ENCODE measurements at places on chromosomes 12 and 14.

DNA sequence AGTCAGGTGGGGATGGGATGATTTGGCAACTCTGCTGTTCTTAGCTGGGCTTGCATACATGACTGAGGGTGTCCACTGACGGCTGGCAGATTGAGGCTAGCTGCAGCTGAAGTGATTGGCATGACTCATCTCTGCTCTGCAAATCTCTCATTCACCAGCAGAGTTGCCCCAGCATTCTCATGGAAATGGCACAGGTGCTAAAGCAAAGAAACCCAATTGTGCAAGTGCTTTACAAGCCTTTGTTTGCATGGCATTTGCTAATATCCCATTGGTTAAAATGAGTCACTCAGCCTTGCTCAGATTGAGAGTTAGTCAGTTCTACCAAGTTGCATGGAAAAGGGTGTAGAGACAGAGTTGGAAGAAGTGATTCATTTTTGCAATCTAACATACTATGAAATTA, 389.7 kb upstream of the FAR2 start:
- DNase-seq: no peak

DNA sequence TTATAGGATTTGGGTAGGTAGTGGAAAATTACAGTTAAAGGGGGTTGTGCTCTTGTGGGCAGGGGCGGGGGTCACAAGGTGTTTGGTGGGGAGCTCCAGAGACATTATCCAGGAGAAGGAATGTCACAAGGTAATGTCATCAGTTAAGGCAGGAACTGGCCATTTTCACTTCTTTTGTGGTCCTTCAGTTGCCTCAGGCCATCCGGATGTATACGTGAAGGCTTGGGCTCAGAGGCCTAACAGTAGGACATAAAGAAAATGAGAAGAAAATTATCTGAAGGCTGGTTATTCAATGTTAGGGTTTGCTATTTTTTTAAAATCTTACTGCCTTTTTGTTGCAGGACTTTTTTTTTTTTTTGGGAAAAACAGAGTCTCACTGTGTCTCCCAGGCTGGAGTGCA, 2.5 kb upstream of the PSEN1 start:
- no peak for DNase-seq

DNA sequence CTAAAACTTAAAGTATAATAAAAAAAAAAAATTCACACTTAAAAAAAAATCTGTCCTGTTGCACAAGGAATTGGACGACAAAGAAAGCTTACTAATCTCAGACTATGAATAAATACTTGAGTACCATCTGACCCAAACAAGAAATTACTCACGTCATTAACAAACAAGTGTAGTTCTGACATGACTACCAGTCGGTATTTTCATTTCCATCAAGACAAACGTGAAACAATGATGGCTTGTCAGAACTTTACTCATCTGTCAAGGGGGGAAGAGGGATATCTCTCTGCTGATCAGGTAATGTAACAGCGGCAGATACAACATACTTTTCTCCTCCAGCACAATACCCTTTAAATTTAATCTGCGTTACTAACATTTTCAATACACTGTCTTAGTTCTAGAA, 78.3 kb downstream of the CDK17 start:
- no peak for DNase-seq

DNA sequence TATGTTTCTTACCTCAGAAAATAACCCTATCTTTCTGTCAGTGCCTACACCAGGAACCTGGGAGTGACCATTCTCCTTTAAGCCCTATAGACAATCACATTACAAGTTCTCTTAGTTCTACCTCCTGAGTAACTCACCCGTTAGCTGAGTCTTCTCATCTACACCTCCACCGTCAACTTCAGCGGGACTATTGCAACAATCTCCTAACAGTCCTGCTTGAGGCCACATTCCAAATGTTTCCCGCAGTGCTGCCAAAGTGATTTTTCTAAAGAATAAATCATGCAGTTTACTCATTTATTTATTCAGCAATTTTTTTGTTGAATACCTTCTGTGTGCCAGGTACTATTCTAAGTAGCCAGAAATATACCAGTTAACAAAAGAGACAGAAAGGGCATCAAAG, 285.0 kb upstream of the GRIP1 start:
- DNase-seq: no peak

DNA sequence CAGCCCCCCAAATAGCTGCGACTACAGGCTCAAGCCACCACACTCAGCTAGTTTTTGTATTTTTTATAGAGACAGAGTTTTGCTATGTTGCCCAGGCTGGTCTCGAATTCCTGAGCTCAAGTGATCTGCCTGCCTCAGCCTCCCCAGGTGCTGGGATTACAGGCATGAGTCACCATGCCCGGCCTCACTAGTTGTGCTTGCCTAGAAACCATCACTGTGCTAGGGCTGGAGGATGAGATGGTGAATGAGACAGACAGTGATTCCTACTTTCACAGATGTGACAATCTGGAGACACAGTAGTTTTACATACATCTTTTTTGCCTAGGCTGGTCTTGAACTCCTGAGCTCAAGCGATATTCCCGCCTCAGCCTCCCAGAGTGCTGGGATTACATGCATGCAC, 7.5 kb upstream of the MSI1 start:
- DNase-seq: no peak

- DNase-seq: no peak
Observed at GRCh38 chr12:113325916-113326315, 9.0 kb downstream of the SLC8B1 start.

- no peak for DNase-seq
Observed at GRCh38 chr12:94187361-94187760, 39.0 kb downstream of the PLXNC1 start.

- no peak for DNase-seq
Observed at GRCh38 chr12:88501972-88502938, 78.0 kb downstream of the KITLG start.

- DNase-seq: no peak
Observed at GRCh38 chr12:91921555-91921954, 224.1 kb downstream of the BTG1 start.

GRCh38 chr12:55057481-55057880, 37.7 kb downstream of the NEUROD4 start:
- no peak for DNase-seq

- no peak for DNase-seq
Observed at GRCh38 chr12:100201604-100202423, 1.2 kb downstream of the ACTR6 start.

DNA sequence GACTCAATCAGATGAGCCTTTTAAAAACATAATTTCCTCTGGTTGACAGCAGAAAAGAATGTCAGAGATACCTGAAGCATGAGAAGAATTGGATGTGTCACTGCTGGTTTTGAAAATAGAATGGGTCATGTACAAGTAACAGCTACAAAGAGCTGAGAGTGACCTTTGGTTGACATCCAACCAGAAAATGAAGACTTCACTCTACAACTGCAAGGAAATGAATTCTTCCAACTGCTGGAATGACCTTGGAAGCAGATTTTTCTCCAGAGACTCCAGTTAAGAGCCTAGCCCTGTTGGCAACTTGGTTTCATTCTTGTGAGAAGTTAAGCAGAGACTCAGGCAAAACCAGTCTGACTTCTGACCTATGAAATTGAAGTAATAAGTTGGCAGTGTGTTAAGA, 505.9 kb downstream of the SLC16A7 start:
- DNase-seq: no peak

DNA sequence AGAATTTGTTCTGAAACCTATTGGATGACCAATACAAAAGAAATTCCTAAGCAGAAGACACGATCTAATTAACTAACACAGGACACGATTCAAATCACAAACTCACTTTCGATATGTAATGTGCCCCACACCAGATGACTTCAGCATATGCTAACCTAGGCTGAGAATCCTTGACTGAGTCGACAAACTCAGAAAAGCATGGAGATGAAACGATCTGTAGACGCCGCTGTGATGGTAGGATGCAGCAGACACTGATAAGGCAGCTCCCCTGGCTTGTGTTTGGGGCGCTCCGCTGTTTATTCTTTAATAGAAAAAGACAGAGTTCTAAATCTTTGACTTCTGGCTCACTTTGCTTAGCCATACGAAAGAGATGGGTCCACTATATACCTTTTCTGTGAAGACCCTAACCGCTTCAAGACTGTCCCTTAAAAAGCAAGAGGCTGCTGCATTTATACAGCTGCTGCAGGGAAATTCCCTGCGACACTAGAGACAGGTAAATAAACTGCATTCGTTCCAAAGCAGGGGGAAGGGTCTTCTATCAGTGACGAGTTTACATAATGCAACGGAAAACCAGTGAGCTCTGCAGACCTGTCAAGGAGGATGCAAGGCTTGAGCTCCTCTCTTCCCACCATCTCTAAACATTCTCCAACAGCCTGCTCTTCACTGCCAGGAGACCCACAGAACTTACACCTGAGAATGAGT, 929 bp downstream of the CHD8 start:
- DNase-seq: no peak

DNA sequence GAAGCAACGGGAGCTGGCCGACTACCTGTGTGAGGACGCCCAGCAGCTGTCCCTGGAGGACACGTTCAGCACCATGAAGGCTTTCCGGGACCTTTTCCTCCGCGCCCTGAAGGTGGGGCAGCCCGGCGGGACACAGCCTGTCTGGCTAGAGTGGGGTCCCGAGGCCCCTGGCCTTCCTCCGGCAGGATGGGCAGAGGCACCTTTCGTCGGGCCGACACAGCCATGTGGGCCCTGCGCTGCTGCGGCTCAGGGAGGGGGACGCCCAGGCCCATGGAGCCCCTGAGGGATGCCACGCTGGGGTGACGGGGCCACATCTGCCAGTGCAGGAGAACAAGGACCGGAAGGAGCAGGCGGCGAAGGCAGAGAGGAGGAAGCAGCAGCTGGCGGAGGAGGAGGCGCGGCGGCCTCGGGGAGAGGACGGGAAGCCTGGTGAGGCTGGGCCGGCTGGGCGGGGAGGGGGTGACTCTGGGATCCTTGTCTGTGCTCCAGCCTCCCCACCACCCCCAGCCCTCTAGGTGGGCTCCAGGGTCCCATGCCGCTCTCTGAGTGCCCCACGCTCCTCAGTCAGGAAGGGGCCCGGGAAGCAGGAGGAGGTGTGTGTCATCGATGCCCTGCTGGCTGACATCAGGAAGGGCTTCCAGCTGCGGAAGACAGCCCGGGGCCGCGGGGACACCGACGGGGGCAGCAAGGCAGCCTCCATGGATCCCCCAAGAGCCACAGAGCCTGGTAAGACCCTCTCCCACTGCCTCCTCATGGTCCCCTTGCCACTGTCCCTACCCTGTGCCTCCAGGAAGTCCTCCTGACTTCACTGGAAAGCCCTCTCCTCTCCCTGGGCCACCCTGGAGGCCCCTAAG, 10.9 kb upstream of the ADSS1 start:
- DNase-seq: no peak

DNA sequence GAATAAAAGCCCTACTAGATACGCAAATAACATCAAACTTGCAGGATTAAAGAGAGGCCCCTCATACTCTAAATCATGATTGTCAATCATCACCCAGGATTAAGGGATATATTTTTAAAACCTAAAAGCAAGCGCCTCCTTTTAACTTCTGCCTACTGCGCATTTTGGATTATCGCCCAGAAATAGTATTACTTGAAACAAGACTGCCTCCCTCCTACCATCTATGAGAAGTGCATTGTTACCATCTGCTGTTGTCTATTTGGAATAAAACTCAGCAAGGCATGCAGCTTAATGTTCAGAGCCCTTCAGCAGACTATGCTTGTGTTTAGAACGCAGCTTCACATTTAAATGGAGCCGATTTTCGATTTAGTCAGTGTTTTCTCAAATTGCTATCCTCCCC, 79.6 kb downstream of the EXOC5 start:
- DNase-seq: no peak

GRCh38 chr12:1661553-1662335, 29.1 kb upstream of the ADIPOR2 start:
- peak; percentile 36 for DNase-seq

GRCh38 chr12:645563-646071, 17.6 kb downstream of the NINJ2 start:
- DNase-seq: no peak

- no peak for DNase-seq
Observed at GRCh38 chr12:88036353-88036965, 7.3 kb upstream of the C12orf50 start.

GRCh38 chr12:93571925-93572711, at the start of gene SOCS2:
SOCS2 (plus strand) TSS chr12:93572675; CDS start chr12:93572898, 223 bp downstream.
- DNase-seq: no peak

DNA sequence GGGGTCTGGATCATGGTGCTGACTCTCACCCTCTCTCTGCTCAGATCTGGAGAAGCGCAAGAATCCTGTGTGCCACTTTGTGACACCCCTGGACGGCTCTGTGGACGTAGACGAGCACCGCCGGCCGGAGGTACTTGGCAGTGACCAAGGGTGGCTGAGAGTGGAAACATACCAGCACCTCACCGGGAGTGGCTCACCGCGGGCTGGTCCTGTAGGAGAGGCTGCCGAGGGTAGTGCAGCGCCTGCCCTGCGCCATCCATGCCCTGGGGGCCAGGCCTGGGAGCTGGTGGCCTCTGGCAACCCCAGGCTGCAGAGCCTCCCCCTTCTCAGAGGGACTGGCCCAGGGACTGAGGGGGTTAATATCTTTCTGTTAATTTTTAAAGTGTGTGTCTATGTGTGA, 46.2 kb downstream of the IL31 start:
- no peak for DNase-seq

Data from NCI-H1436 treated with DMSO at 0.1 percent for 48 hours (cell line).